Naive thymus-derived CD8-positive, alpha-beta T cell (primary cell): ENCODE measurements at places on chromosomes 7 and 10.

DNA sequence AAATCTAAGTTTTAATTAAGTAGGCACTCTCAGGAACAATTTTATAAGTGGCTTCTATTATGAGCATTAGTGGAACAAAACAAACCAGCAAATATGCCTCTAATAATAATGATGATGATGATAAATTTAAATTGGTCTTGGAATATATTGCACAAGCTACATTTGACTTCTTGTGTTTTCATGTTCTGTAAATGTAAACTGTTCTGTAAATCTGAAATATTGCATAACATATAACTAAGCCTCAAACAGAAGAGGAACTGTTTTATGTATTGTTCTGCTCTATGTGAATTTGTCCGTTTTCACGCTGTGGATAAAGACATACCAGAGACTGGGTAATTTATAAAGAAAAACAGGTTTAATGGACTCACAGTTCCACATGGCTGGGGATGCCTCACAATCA lies 625.2 kb upstream of the CELF2 start:
- no peak for DNase-seq

DNA sequence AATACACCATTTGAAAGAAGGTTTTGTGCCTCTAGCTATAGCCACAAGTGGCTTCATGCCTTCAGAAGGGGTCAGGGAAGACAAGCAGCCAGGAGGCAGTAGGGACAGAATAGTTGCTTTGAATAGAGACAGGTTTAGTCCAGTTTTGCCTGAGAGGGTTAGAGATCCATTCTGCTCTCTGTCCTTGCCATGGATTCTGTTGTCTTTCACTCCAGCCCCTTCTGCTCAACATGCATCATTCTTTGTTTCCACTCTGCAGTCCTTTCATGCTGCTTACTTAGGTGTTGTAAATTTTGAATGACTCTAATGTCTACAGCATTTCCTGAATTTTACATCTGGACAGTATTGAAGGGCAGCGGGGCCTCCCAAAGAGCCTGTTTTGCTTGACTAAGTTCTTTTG lies 60.3 kb downstream of the CNTNAP2 start:
- no peak for DNase-seq

DNA sequence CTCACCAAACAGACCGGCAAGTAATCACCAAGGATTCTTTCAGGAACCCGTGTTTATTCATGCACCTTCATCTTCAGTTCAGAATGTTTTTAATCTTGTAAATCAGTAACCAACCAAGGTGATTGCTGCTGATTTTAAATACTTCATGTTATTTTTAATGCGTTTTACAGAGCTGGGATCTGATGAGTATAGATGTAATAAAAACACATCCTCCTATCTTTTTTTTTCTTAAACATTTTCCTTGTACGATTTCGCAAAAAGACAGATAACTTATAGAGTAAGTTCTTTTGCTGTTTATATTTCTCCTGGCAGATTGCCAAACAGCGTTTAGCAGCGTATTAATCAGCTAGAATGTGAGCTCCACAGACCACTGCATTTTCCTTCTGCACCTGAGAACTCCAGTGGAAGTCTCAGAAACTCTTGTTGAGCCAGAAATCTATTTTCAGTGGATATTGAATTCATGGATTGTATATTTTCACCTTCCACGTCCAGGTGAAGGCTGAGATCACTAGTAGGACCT lies 397.8 kb upstream of the NRP1 start:
- DNase-seq = no peak

GRCh38 chr10:55287346-55287745 lies 486.3 kb upstream of the PCDH15 start:
- no peak for DNase-seq

- no peak for DNase-seq
Observed at GRCh38 chr10:77127243-77127642, 510.4 kb downstream of the KCNMA1 start.

DNA sequence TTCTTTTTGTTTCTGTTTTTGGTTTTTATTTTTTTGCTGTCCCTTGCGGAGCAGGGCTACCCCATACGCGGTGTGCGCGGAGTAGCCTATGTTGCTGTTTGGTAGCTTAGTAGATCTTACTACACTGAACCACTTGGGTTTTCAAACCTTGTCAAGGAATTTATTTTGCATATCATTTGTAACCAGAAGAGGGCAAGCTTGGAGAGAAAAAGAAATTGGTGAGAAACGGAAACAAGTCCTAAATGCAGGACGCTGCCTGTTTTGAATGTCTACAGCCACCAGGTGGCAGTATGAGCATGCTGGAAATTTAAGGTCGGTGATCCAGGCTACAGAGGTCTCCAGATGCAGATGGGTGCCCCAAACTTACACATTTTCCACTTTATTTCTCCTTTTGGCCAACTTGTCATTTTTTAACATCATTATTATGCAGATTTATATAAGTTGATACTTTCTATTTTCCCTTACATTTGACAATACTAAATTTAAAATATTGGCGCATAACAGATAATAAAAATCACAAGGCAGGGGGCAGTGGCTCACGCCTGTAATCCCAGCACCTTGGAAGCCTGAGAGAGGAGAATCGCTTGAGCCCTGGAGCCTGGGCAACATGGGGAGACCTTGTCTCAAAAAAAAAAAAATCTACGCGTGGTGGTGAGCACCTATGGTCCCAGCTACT lies 15.3 kb upstream of the TRA2A start:
- peak; percentile 40 for DNase-seq

- no peak for DNase-seq
Observed at GRCh38 chr10:37619336-37619735, 238.1 kb downstream of the ZNF248 start.

- DNase-seq = no peak
Observed at GRCh38 chr7:128082431-128082830, 51.2 kb upstream of the LRRC4 start.

- DNase-seq = no peak
Observed at GRCh38 chr7:2444476-2444875, 31.7 kb downstream of the GRIFIN start.

GRCh38 chr7:106864298-106865081 lies 592 bp upstream of the PIK3CG start:
- no peak for DNase-seq

DNA sequence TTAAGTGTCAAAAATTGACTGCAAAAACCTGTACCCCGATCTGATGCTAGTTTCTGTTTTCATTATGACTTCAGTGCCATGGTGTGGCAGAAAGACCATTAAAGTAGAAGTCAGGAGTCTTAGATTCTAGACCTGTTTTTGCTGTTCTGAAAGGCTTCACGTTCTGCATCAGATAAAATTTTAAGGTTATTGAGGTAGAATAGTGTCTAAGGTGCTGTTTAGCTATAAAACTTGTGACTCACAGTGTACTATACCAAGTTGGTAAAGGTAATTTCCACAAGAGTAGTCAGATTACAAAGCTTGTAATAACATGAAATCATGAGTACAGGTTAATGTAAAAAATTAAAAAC lies 38.6 kb downstream of the ZNRF2 start:
- DNase-seq = no peak

- no peak for DNase-seq
Observed at GRCh38 chr7:158684329-158684728, 20.3 kb downstream of the NCAPG2 start.
